ENCODE measurements at places on chromosomes 12 and 14.
A peak's percentile ranks its signal among the peaks of the same experiment; 100 is the strongest.

GRCh38 chr12:111446631-111447570, 41.2 kb downstream of the SH2B3 start:
- no peak for DNase-seq

GRCh38 chr14:102408724-102409123, 46.0 kb downstream of the TECPR2 start:
- no peak for DNase-seq

GRCh38 chr14:105287249-105288102, 13.3 kb downstream of the BRF1 start:
- no peak for DNase-seq

- DNase-seq: no peak
Observed at GRCh38 chr12:66273147-66273546, 29.1 kb upstream of the HELB start.

GRCh38 chr14:67457782-67458181, 30.7 kb downstream of the TMEM229B start:
- no peak for DNase-seq

DNA sequence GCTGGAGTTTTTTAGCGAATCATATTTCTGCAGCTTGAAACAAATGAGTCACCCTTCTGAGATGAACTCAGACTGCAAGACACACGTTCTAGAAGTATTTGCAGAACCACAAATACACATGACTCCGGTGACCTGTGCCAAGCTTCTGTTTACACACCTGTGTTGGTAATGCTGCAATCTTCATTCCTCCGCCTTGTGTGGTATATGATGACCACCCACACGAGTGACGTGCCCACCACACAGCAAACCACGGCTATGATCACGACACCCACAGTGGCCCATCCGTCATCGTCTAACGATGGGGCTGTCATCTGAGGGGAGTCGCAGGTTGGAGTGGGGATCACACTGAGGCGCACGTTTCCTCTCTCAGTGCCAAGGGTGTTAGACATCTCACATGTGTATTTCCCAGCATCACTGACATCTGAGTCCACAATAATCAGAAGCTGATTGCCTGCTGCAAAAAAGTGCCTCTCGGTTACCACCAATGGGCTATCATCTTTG, 43.0 kb downstream of the LRIG3 start:
- no peak for DNase-seq

DNA sequence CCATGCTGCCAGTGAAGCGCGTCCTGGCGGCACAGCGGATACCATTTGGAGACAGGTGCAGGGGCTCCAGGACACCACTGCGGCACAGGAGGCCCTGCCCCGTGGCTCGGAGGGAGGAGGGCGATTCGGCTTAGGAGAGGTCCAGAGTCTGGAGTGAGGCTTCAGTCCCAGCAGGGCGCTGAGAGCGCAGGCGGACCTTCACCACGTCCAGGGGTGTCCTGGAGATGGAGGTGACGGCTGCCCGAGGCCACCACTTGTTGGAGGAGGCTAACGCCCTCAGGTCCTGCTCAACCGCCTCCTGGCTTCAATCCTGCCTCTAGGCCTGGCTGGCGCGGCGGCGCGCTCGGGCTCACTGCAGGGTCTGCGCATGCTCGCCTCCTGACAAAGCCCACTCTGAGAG, 45.7 kb downstream of the EIF2S3B start:
- DNase-seq: no peak

DNA sequence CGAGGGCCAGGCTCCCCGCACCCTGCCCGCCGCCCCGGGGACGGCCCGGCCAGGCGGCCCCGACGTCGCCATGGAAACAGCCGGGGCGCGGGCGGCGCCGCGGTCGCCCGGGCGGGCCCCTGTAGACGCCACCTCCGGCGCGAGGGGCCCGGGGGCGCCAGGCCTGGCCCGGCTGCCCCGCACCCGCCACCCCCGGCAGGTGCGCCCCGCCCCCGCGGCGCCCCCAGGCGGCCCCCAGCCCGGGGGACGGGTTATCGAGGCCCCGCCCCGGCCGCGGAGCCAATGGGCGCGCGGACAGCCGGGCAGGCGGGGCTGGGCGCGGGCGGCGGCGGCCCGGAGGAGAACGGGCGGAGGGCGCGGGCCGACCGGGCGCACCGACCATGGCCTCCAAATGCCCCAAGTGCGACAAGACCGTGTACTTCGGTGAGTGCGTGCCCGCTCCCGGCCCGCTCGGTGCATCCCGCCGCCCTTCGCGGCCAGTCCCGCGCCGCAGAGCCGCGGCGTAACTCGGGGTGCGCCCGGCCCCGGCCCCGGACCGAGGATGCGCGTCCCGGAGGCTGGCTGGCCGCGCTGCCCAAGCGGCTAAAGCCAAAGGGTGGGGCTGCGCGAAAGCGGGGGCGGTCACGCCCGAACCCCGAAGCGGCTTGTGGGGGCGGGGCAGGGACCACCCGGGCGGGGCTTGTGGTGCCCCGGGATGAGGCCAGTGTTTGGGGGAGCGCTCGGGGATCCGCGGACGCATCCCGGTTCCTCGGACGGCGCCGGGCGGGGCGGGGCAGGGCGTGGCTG, at the start of gene CRIP2:
CRIP2 (plus strand) TSS at position 339 of the 786 bp plus-strand sequence; CDS start at position 381, 42 bp downstream.
- DNase-seq: peak; percentile 19

- DNase-seq: no peak
Observed at GRCh38 chr12:2605301-2605700, 189.5 kb upstream of the FKBP4 start.

DNA sequence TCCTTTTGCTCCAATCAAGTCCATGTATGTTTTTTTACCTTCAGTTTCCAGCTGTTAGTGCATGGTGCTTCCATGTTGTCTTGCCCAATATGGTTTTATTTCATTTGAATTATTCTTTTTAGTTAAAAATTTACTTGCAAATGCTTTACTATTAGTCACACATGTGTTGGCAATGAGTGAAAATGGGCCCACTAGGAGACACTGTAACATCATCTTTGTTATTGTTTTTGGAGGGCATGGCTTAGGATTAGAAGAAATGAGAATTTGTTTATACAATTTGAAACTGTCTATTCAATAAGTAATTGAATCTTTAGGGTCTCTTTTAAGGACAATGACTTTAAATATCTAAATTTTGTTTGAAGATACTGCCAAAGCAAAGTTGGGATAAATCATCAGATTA, 133.7 kb downstream of the BRMS1L start:
- DNase-seq: no peak

DNA sequence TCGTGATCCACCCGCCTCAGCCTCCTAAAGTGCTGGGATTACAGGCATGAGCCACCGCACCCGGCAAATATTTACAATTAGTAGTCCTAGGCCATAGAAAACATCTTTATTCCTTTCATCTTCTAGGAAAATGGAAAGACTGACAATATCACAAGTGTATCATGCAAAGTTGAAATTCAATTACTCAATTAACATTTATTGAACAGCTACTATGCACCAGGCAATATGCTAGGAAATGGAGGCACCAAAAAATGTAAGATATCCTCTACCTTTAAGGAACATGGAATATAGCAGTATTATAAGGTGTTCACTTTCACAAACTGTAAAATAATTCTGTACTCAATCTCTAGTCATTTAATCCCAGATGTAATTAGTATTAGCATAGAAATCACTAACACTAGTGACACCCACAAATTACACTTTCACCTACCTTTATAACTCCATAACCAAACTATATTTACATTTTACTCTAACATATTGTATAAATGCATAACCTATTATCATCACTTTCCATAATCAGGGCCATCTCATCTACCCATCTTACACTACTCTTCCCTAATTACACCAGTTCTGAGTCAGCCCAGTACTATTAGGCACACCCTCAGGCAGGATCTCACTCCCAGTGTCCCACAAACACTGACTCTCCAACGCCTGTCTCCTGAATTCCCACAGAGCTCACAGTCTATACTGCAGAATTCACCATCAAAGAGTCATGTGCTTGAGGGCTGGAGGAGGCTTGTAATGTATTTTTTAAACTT, 10.4 kb downstream of the CORO1C start:
- DNase-seq: no peak
